ENCODE measurements at places on chromosomes 6 and 20. TPM values are rescaled to one million over a fixed set of nuclear protein-coding genes. Genes with fewer than 3 reads are reported as not detected.

TCF15 gene
- total RNA-seq = 0.65 TPM

FGD2 gene
- total RNA-seq = 103 TPM

SALL4 gene
- total RNA-seq = 0.09 TPM

POM121L2 gene
- not detected for total RNA-seq

DNA sequence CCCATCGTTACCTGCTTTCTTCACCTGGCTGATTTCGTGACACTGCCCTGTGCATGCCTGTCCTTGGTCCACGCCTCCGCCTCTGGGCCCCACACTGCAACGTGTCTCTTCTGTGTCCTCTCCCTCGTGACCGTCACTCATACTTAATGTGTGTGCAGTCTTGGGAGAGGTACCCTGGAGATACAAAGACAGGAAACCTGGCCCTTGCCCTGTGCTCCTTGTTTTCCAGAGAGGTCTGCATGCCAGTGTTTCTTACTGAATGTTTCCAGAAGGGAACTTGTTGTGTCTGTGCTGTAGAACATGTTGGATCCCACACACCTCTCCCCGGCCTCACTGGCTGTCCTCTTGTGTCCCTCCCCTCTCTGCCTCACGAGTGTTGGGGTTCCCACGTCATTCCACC, 45.8 kb downstream of the SNX9 start:
- no peak overlapping the region for H3K4me3 ChIP-seq
- no peak overlapping the region for H3K27ac ChIP-seq
- no peaks in the 10 kb centered on the region for H3K27me3 ChIP-seq
- peaks cover 10% of the 10 kb centered on the region for H3K36me3 ChIP-seq
- H3K4me1 ChIP-seq = peaks cover 17% of the 10 kb centered on the region
- DNase-seq = no peak

MTCH1 gene
- total RNA-seq = 194 TPM

SERAC1 gene
- total RNA-seq = 7.6 TPM

OGFRL1 gene
- total RNA-seq = 26.9 TPM

DNA sequence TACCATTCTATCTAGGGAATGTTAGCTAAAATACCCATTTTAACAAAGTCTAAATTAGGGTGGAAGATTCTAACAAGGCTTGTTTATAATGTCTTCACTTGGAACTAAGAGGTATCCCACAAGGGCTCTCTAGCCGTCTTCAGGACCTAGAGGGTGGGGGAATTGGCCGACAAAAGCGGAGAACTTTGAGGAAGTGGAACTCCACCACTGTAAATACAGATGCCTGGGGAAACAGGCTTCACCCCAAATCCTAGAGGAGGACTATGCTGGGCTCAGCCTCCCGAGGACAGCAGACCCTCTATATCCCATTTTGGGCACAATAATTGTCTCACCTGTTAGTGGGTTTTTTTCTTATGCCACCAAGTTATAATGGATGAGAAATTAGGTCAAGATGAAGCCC, 58.0 kb upstream of the TFB1M start:
- no peaks in the 10 kb centered on the region for H3K4me1 ChIP-seq
- DNase-seq = no peak
- no peaks in the 10 kb centered on the region for H3K27me3 ChIP-seq

DNA sequence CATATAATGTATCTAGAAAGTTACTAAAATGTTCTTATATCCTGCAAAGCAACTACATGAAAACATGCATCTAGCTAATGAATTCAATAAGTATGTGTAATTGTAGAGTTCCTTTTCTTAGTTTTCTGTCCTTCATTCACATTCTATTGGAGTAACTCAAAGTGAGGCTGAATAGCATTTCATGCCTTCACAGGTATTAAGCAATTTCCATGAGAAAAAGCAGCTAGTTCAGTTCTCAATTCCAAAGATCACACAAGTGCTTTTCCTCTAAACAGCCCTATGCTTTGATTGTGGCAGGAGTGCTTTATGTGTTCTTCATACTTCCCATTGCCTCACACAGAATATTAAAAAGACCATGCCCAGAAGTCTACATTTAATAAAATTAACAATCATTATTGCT, 274.9 kb downstream of the RFPL4B start:
- H3K4me1 ChIP-seq = no peaks in the 10 kb centered on the region
- no peak overlapping the region for H3K27ac ChIP-seq
- no peak overlapping the region for H3K4me3 ChIP-seq
- no peaks in the 10 kb centered on the region for H3K27me3 ChIP-seq

GRCh38 chr20:47949230-47949629, 163.9 kb upstream of the SULF2 start:
- no peak for DNase-seq
- H3K27me3 ChIP-seq = no peaks in the 10 kb centered on the region
- no peak overlapping the region for H3K27ac ChIP-seq
- H3K4me3 ChIP-seq = no peak overlapping the region
- no peaks in the 10 kb centered on the region for H3K36me3 ChIP-seq

- H3K27me3 ChIP-seq = peaks cover 69% of the 10 kb centered on the region
- peaks cover 10% of the 10 kb centered on the region for H3K4me1 ChIP-seq
- no peak overlapping the region for H3K27ac ChIP-seq
These were observed 102.3 kb downstream of the EDN3 start for GRCh38 chr20:59402681-59403080.

DNA sequence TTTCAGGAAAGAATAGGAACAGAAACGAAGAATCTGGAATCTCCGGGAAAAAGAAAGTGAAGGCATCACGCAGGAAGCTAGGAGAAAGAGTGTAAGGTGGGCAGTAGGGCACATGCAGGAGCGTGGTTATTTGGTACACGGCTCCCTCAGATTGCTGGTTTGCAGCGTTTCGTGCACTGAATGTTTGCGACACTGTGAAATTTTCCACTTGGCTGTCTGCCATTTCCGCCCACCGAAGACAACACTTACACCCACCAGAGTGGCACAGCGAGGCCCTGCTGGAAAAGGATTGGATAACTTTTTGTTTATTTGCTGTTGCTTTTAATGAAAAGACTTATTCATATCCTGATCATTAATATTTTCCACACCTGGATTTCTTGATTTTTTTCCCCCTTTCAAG, 248.3 kb downstream of the GMPR start:
- peaks cover 7% of the 10 kb centered on the region for H3K4me1 ChIP-seq
- H3K27ac ChIP-seq = no peak overlapping the region
- DNase-seq = no peak
- H3K27me3 ChIP-seq = no peaks in the 10 kb centered on the region
- peaks cover 14% of the 10 kb centered on the region for H3K36me3 ChIP-seq
